Stimulated activated CD8-positive, alpha-beta memory T cell treated with anti-CD3 and anti-CD28 coated beads, Interleukin-4, amount 100 ng/mL, for 48 hours (primary cell): ENCODE measurements at places on chromosomes 2 and 18.
A peak's percentile ranks its signal among the peaks of the same experiment; 100 is the strongest.

DNA sequence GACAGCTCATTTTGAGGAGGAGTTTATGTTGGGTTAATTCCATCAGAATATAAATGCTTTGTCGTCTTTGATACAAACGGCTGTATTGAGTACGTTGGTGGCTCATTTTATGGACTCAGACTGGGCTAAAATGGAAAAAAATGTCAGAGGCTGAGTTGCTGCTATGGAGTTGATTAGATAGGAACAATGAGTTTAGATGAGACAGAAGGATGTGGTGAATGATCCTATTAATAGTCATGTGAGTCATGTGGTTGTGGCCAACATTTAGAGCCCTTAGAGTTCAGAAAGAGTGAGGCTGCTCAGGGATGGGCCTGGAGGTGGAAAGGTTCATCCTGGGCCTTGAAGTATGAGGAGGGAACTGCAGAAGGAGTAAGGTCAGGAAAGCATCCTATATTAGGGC lies 434.2 kb downstream of the MEIS1 start:
- DNase-seq = no peak

GRCh38 chr2:1219901-1220573 lies 193.2 kb upstream of the TPO start:
- no peak for DNase-seq

DNA sequence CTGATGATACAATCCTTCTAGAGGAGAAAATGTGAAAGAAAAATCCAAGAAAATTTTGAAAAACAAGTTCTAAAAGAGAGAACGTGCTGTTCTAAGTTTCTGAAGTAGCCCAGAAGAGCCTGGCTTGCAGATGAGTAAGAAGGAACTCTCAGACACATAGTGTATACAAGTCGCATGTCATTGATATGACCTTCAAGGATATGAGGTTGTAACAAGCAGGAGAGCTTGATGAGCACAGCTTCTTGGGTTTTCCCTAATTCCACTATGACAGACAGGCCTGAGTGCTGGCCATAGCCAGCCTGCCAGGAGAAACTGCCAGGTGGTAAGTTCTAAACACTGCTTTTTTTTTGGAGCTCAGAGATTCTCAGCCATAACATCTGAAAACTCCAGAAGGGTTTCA lies 235.7 kb upstream of the SIX2 start:
- DNase-seq = no peak

DNA sequence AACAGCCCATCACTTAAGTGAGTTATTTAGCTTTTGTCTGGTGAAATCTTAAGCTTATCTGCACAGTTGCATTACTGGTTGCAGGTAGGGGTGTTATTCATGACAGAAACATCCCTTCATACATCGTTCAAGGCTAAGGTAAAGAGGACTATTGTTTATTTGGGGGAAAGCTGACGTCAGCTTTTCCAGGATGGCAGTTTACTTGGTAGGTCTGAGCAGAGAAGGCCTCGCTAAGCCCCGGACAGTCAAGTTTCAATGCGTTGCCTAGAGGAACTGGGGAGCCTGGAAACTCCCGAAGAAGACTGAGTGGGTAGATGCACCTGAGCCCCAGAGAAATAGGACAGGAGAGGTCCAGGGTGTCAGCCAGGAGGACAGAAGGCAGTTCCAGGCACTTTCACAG lies 2.2 kb downstream of the RNU4ATAC start:
- DNase-seq = no peak

- DNase-seq = no peak
Observed at GRCh38 chr2:172366596-172367150, 60.7 kb upstream of the ITGA6 start.

DNA sequence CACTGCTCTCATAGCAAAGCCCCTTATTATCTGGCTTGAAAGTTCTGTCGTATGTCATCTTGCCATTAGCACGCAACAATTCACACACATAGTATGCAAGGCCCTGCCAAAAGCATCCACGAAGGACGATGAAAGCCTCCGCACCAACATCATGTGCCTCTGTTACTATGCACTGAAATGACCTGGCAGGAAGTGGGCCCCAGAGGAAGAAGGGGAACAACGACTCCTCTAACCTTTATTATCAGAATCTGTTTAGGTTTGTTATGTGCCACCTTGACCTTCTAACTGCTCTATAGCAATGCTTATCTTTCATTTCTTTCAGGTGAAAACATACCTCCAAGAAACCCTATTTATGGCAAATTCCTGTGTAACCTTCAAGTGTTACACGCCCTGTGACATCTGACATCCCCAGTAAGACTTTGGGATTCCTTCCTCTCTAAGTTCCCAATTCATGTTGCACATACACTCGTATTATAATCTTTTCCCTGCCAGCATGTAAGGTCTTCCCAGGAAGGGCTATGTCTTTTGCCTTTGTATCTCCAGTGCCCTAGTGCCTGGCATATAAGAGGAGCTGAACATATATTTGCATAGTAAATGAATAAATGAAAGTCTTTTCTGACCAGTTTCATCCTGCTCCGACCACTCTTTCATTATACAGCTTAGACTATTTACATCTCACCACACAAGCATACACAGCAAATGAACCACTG lies 7.0 kb upstream of the NDUFV2 start:
- peak; percentile 70 for DNase-seq

GRCh38 chr18:63158012-63158631 lies 161.4 kb downstream of the BCL2 start:
- DNase-seq = no peak

GRCh38 chr2:220767591-220768255 lies 804.4 kb downstream of the EPHA4 start:
- DNase-seq = no peak

DNA sequence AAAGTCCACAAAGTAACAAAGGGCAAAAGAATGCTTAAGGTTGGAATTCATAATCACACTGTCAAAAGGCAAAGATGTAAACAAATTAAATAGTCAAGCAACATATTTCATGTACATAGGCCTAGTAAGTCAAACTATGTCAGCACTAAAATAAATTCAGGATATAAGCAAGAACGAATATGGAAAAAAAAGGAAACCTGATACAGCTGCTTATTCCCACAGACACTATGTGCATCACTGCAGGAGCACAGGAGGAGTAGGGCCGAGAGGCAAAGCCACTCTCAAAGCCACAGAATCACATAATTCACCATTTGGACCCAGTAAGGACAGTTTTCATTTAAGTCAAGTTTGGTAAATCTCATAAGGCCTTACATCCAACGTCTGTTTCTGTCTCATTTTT lies 116.6 kb downstream of the SATB2 start:
- DNase-seq = no peak

DNA sequence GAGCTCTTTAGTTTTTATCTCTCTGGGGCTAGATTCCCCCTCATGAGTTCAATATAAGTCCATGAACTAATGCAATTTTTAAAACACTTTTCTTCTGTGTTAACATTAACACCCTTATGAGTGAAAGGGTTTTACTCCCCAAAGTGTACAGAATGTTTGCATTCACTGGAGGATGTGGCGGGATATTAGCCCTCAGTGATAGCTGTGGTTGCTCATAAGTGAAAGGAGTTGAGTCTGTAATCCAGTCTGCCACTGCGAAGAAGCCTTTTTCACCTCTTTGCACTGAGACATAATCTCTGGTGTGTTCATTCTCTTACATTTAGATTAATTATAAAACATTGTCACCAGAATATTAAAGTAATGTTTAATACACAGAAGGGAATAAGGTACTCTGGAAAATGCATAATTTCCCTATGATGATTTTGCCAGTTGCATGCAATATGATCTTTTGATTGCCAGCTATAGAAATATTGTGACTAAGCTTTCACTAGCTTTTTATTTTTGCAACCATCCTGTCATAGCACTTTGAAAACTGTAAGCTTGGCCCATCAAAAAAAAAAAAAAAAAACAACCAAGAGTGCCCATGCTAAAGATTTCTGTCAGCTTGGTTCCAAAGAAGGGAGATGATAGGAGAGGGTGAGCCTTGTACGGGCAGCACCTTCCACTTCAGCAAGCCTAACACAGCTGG lies 113.2 kb downstream of the BCL11A start:
- DNase-seq = no peak

GRCh38 chr2:200127848-200128247 lies 172.5 kb downstream of the MAIP1 start:
- DNase-seq = no peak

GRCh38 chr2:55954306-55955035 lies 30.9 kb upstream of the EFEMP1 start:
- no peak for DNase-seq

GRCh38 chr2:64915510-64915900 lies 73.7 kb upstream of the SLC1A4 start:
- DNase-seq = no peak

DNA sequence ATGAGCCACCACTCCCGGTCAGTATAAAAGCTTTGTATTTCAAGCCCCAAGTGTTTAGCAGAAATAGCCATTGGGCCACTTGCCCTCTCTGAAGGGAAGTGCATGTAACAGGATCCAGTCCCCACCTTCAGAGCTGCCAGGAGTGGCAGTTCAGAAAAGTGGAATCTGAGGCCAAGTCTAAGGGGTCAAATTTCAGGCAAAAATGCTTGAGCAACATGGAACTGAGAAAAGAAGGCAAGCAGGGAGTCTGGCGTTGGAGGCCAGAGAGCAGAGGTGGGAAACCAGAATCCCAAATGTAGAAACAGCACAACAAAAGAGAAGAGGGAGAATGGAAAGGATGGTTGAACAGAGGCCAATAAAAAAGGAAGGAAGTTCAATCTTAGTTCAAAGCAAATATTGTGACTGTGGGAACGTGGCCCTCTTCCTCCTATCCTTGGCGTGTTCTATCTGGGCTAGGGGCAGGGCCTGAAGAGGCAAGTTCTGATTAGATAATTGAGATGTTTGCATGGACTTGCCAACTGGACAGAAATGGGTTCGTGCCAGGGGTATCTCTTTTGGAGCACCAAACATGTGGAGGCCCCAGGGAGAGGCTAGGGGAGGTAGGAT lies 102.2 kb downstream of the AP1S3 start:
- DNase-seq = no peak

DNA sequence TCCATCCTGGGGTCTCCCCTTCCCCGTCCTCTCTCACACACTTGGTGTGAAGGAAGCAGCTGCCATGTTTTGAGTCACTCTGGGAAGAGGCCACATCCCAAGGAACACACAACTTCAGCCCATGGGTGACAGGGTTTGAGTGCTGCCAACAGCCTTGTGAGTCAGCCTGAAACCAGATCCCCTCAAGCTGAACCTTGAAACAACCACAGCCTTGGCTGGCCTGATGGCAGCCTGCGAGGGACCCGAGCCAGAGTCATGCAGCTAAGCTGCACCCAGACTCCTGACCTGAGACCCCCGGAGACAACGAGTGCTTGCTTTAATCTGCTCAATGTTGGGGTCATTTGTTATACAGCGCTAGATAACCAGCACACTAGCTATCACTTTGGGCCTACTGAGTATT lies 19.3 kb upstream of the MC2R start:
- no peak for DNase-seq

DNA sequence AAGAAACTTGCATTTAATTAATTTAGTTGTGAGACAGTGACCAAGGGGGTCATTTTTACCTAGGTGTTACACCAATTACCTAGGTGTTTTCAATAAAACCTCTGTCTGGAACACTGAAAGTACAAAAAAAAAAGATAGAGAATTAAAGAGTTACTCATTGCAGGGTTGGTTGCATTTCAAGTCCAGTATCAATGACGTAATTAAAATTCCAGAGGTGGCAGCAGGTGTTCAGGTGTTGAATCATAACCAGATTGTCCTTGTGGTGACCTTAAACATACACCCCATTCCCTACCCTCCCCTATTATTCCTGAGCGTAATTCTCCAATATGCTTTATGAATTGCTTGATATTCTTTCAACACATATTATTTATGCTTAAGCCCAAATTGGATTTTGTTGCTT lies 352.0 kb upstream of the SLC8A1 start:
- DNase-seq = no peak

GRCh38 chr18:56086176-56086575 lies 498.2 kb upstream of the TCF4 start:
- no peak for DNase-seq

DNA sequence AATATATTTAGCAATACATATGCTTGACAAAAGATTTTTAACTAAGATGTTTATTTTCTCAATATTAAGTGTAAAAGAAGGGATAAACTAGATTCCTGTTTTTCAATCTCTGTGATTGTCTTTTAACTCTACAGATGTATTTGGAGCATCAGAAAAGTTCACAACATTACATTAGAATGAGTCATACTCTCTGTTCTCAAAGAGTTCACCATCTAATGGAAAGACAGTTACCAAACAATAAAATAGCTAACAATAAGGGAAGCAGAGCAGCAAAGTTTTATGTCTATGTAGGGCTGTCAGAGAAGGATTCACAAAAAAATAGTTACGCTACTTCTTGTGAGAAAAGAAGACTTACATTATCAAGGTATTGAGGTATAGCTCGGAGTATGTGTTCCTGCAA lies 109.2 kb upstream of the MAP2 start:
- DNase-seq = no peak

GRCh38 chr2:59702026-59702425 lies 851.4 kb downstream of the BCL11A start:
- no peak for DNase-seq

DNA sequence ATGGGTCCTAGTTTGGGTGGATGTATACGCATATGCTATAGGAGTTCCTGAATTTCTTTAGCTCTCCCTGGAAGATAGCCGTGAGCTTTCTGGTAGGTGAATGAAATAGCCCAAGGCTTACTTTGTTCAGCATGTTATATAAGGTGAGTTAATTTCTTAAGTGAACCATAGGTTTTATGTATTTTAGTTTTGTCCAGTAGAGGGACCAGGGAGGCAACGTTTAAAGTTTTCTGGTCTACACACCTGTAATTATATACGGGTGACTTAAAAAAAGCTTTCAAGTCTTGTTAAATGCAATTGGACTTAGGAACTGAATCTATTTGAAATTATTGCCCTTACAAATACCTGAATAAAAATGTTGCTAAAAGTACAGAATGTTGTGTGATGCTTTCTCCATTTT lies 402.5 kb upstream of the DDX18 start:
- DNase-seq = no peak

DNA sequence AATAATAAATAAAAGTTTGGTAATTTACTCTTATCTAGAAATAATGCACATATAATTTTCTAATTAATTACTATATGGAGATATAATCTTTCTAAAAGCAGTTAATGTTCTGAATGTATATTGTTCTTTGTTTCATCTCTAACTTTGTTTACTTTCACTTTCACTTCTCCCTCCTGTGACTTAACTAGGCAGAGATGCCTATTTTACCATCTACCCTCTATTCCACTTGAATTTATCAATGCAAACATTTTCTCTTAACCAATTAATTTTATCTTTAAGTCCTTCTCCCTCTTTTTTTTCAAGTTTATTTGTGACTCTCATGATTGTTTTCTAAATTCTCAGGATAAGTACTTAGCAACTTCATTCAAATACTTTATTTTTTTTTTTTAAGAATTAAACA lies 55.1 kb upstream of the IL1RL1 start:
- DNase-seq = no peak

- DNase-seq = no peak
Observed at GRCh38 chr2:31166925-31167324, 28.7 kb upstream of the GALNT14 start.
